ENCODE measurements at places on chromosomes 13 and 19.

DNA sequence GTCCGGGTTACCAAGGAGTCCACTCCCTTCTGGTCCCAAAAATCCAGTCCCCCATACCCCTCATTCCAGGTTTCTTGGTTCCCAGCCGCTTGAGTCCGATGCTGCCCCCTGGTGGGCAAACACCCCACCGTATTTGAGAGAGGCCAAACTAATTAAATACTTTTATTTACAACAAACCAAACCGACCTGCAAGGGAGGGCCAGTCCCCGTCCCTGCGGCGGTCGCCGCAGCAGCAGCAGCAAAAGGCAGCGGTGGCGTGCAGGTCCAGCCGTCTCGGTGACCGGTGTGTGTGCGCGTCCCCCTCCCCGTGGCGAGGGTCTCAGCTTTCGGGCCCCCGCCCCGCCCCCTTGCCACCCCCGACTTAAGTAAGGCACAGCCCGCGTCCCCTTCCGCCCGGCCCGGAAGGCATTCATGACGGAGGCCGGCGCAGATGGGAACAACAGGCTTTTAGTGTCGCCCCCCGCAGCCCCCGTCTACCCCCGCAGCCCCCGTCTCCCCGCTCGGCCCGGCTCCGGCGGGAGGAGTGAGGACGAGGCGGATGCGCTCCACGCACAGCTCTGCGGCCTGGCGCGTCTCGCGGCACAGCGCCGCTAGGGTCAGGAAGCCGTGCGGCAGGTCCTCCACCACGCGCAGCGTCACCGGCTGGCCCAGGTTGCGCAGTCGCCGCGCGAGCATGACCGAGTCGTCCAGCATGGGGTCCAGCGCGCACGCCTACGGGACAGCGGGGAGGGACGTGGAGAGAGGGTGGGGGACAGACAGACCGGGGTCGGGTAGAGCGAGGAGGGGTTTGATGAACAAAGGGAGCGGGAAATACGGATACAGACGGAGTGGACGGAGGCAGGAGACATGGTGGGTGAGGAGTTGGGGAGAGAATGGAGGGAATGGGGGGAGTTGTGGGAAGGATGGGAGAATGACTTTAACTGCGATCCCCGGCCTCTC is 11.5 kb upstream of the CNFN start:
- DNase-seq, result peak; percentile 89

GRCh38 chr13:97188207-97188606 is 33.9 kb upstream of the MBNL2 start:
- no peak for DNase-seq

- no peak for DNase-seq
These were observed 99.0 kb upstream of the TNFSF11 start for GRCh38 chr13:42474954-42475353.

- no peak for DNase-seq
These were observed 237.0 kb downstream of the LACC1 start for GRCh38 chr13:44116562-44117332.

GRCh38 chr19:55344444-55344843 is 4.8 kb downstream of the KMT5C start:
- DNase-seq, result no peak

- no peak for DNase-seq
These were observed 31.4 kb upstream of the GGACT start for GRCh38 chr13:100619940-100620339.

DNA sequence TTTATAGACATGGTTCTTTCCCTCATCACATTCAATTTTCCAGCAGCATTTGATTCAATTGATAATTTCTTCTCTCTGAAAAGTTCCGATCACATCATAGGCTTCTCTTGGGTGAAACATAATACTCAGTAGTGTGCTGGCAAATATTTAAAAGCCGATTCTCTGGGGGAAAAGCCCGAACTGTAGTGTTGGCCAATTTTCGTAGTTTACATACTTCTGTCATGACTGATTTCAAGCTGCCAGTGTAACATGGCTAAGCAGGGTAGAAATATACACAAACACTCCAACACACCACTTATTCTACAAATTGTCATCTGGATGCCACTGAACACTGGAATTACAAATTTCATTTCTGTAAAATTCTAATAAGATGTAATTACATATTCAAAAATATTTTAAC is 56.1 kb upstream of the FREM2 start:
- no peak for DNase-seq

DNA sequence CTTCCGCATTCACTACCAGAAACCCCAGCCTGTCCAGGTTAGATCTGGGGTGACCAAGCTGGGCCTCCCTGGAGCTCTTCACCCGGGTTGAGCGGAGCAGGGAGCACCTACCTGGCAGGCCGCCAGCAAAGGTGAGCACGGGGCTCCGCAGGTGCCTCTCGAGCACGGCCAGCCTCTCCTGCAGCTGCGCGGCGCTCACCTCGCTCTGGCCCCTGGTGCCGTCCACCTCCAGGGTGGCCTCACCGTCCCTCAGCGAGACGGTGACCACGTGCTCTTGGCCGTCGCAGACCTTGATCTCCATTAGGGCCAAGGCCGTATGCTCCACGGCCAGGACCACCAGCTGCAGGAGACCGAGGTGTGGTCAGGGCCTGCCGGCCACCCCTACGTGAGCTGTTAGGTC is 42.0 kb downstream of the GAS6 start:
- no peak for DNase-seq

DNA sequence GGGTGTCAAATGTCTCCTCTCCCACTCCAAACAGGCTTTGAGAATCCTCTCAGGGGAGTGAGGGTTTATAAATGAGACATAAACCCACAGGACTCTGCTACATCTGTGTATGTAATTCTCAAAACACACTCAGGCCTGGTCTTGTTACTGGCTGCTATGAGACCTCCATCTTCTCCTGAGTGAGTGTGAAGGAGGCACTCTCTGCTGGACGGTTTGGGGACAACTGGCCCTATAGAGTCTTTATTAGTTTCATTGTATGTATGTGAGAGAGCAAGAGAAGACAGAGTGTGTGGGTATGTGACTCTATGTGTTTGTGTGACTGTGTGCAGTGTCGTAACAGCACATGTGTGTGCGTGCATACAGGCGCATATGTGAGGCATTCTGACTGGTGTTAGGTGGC is 9.6 kb upstream of the CYP4F12 start:
- DNase-seq, result no peak

DNA sequence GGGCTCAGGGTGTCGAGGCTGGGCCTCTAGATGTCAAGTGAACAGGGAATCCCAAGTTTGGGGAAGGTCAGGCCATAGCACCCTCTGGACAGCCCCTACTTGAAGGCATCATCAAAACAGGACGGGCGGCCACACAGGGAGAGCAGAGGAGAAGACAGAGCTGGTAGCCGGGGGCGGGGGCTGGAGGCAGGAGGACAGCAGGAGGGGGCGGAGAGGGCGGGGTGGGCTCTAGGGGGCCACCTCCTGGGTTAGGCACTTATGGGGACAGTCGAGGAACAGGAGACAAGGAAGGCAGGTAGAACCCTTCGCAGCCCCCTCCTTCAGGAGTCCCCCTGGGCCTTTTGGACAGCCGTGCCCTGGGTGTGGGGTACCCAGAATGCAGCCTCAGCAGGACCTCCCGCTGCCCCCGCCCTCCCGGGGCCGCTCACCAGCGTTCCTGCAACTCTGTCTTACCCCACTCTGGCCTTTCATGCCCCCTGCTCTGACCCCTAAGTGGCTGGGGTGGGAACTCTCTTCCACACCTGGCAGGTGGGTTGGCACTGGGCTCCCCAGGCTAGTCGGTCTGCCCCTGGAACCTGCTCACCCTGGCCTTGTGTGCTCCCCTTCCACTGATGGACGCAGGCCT is 5.8 kb downstream of the SSBP4 start:
- DNase-seq, result no peak

DNA sequence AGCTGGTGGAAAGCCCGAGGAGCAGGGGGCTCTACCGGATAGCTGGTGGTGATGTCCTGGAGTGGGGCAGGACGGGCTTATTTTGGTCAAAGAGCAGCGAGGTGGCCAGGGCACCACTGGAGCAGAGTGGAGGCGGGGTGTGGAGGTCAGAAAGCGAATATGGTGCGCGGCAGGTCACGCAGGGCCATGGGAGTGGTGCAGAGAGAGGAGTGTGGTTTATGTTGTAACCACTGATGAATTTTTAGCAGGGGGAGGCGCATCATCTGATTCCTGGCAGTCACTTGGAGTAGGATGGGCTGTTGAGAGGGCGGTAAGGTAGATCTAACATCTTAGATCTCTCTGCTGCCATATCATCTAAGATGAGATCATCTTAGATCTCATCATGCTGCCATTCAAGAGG is 1.4 kb upstream of the ZNF414 start:
- DNase-seq, result peak; percentile 73

GRCh38 chr19:30028992-30029343 is 86.9 kb downstream of the URI1 start:
- DNase-seq, result no peak

DNA sequence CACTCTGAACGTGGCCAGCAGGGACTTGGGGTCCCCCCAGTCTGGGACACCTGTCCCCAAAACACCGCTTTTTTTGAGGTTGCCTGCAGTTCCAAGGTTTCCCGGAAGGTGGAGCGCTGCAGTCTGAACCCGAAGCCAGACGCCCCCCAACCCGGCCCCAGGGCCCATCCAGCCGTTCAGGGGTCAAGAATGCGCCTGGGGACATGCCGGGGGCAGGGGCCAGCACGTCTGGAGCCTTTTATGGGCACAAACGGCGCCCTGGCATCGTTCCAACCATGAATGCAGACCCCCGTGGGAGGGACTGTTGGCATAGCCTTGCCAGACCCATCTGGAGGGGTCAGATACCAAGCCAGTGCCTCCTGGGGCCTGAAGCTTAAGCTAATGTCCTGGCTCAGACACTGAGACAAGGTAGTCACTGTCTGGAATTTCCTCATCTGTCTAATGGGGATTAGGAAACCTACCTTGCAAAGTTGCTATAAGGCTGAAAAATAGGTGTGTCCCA is 6.9 kb downstream of the S1PR5 start:
- peak; percentile 85 for DNase-seq

GRCh38 chr13:24500977-24501376 is 11.6 kb downstream of the PARP4 start:
- DNase-seq, result no peak

DNA sequence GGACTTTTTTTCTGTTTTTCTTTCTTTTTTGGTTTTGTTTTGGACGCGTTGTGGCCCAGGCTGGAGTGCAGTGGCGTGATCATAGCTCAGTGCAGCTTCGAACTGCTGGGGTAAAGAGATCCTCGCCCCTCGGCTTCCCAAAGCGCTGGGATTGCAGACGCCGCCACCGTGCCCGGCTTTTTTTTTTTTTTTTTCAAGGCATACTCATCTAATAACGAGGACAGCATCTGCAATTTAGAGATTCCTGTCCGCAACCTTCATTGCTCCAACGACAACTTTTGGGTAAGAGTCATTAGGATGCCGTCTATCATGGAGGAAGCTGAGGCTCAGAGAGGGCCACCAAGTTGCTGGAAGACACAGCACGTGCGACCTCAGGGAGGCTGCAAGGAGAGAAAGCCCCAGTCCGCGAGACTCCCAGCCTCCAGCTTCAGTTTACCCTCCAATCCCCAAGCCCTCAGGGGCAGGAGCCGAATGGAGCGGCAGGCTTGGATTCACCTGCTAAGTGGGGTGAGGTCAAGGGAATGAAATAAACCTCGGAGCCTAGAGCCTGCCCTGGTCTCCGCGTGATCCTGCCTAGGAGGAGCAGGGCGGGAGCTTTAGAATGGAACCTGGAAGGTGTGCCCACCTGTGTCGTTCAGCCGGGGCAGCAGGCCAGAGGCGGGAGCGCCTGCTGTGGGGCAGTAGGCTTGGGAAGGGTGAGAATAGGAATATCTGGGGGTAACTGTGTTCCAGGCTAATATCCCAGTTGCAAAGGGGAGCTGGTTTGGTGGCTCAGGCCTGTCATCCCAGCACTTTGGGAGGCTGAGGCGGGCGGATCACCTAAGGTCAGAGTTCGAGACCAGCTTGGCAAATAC is 676 bp upstream of the POLRMT start:
- DNase-seq, result peak; percentile 43

- no peak for DNase-seq
These were observed 4.0 kb downstream of the PIK3R2 start for GRCh38 chr19:18156841-18157464.

DNA sequence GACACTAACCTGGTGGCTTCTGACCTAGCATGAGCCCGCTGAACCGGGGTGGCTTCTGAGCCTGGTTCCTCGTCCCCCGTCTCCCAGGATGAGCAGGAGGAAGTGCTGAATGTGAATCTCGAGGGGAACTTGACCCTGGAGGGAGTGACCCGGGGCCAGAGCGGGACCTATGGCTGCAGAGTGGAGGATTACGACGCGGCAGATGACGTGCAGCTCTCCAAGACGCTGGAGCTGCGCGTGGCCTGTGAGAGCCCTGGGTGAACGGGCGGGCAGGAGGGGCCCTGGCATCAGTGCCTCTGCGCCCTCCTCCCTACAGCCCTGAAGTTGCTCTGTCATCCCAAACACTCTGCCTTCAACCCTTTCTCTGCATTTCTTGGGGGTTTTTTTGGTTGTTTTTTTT is 5.6 kb downstream of the BCAM start:
- DNase-seq, result no peak

DNA sequence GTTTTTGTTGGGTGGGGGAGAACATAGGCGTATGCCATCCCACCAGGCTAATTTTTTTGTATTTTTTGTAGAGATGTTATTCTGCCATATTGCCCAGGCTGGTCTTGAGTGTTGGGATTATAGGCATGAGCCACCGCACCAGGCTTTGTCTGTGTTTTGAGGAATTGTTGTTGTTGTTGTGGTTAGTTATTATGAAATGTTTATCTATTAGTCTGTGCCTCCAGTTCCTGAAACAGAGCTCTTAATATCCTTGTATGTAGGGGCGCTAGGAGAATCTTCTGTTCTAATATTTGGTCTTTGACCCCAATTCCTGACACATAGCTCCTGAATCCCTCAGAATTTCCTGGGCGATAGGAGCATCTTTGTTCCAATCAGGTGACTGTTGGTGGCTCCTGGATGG is 5.6 kb upstream of the LATS2 start:
- DNase-seq, result no peak

DNA sequence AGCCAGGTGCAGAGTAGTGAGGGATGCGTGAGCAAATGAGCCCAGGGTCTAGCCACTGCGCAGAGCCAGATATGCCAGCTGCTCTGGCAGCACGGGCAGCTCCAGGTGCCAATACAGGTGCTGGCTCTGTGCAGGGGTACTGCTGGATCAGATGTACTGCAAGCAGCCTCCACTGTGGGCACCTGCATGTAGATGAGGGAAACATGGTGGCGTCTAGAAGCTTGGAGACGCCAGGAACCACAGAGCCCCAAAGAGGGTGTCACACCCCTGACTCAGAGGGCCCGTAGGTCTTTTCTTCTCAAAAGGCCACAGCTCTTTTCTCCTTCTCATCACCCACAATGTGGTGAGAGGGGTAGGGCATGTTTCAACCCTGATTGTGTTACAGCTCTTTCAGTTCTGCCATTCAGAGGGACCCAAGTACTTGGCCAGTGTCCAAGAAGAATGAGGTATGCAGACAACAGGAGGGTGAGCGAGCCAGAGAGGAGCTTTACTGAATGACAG is 244.4 kb upstream of the SLITRK1 start:
- DNase-seq, result no peak

GRCh38 chr19:46489445-46490272 is 6.0 kb downstream of the PNMA8B start:
- no peak for DNase-seq
